GM12878 (cell line): ENCODE measurements at places on chromosomes 5 and 9.

DNA sequence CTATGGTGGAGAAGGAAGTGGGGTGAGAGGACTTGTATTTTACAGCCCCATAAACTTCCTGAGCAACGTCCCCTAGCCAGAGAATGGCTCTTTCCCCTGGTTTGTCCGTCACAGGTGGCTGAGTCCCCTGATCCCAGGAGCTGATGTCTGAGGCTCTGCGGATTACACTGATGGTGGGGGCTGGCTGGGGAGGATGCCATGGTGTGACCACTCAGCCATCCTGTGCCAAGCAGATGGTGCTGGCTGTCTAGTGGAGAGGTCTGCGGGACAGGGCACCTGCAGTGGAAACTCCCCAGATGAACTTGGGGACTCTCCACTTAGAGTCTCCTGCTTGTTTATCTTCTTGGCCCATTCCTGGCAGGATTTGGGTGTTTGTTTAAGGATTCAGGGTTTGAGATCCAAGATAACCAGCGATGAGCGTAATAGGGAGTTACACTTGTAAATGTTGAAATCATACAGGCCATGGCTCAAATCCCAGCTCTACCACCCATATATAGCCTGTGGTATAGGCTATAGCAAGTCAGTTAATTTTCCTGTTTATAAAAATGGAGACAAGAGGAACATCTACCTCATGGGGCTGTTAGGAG, 4.7 kb upstream of the PTGS1 start:
- no peaks in the 10 kb centered on the region; the same call in 1 of the 2 replicates for H3K27me3 ChIP-seq
- H3K4me3 ChIP-seq, result no peak overlapping the region
- peaks cover 19% of the 10 kb centered on the region for H3K4me1 ChIP-seq
- no peak for DNase-seq

GRCh38 chr5:135741040-135741439, 93.4 kb upstream of the SLC25A48 start:
- H3K4me1 ChIP-seq, result no peaks in the 10 kb centered on the region
- no peaks in the 10 kb centered on the region for H3K36me3 ChIP-seq
- no peaks in the 10 kb centered on the region; the same call in 1 of the 2 replicates for H3K27me3 ChIP-seq
- no peak overlapping the region for H3K27ac ChIP-seq
- H3K4me3 ChIP-seq, result no peak overlapping the region

GRCh38 chr5:179140293-179140692, 80.1 kb downstream of the ZNF354C start:
- no peaks in the 10 kb centered on the region for H3K4me1 ChIP-seq
- DNase-seq, result no peak
- no peaks in the 10 kb centered on the region for H3K27me3 ChIP-seq
- H3K4me3 ChIP-seq, result no peak overlapping the region
- no peak overlapping the region for H3K27ac ChIP-seq

DNA sequence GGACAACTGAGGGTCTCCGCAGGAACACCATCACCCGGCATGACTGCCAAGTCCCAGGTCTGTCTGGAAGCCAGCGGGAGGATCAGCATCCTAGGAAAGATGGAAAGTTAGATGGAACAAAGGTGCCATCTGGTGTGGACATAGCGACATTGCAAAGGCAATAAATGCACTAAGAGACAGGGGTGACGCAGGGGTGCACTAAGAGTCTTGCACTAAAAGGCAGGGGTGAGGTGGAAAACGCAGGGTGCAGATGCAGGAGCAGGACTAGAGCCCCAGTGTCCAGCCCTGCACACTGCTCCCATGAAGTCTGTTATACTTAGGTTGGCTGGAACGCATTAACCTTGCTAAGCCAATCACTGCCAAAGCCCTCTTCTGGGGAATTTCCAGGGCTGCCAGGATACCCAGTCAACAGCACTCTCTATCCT, 15.5 kb downstream of the ATOX1 start:
- peaks cover 32% of the 10 kb centered on the region for H3K36me3 ChIP-seq
- H3K27ac ChIP-seq, result no peak overlapping the region
- no peak overlapping the region for H3K4me3 ChIP-seq
- DNase-seq, result no peak

GRCh38 chr5:40743771-40744170, 12.0 kb downstream of the TTC33 start:
- H3K27ac ChIP-seq, result no peak overlapping the region
- peaks cover 3% of the 10 kb centered on the region; the same call in 1 of the 2 replicates for H3K36me3 ChIP-seq
- H3K4me3 ChIP-seq, result no peak overlapping the region

DNA sequence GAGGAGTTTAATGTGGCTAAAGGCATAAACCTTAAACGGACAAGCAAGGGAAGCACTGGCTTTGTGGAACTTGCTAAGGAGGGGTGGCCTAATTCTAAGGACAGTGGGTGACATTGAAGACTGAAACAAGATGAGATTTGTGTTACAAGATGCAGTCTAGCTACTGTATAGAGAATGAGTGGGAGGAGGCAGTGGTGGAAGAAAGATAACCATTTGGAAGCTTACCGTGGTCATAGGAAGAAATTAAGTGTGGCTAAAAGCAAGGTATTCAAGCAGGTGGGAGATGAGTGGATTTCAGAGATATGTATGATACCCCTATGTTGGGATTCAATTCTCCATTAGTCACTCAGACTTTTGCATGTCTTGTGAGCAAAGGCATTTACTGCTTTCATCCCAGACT, 4.6 kb downstream of the PAM start:
- DNase-seq, result no peak
- H3K27ac ChIP-seq, result no peak overlapping the region
- H3K36me3 ChIP-seq, result no peaks in the 10 kb centered on the region
- H3K4me3 ChIP-seq, result no peak overlapping the region
- H3K27me3 ChIP-seq, result no peaks in the 10 kb centered on the region

GRCh38 chr5:81068063-81068462, 107.9 kb downstream of the RASGRF2 start:
- H3K4me1 ChIP-seq, result no peaks in the 10 kb centered on the region
- H3K4me3 ChIP-seq, result no peak overlapping the region
- H3K36me3 ChIP-seq, result no peaks in the 10 kb centered on the region
- no peak for DNase-seq

- H3K4me3 ChIP-seq, result no peak overlapping the region
- peaks cover 41% of the 10 kb centered on the region for H3K4me1 ChIP-seq
- H3K27me3 ChIP-seq, result no peaks in the 10 kb centered on the region
- H3K36me3 ChIP-seq, result no peaks in the 10 kb centered on the region
These were observed 197.5 kb downstream of the PALM2AKAP2 start for GRCh38 chr9:109977521-109977920.

- no peak for DNase-seq
- peak overlapping the region; percentile 76 for H3K27ac ChIP-seq
- H3K27me3 ChIP-seq, result no peaks in the 10 kb centered on the region
These were observed 5.9 kb upstream of the ERAP2 start for GRCh38 chr5:96870094-96871026.

DNA sequence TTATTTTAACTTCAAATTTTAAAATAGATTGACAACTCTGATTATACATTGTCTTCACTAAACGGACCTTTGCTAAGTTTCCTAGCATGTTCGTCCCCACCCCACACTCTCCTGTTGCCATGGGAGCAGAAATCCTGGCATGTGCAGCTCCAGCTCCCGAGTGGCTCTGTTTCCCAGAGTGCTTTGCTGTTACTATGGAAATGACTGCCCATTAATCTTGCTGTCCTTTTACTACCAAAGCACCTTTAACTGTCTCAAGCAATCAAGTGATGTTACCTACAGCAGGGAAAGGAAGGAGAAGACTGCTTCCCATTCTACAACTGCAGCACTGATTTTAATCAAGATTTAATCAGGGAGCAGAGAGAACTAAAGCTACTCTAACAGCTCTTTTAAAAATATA, 212.0 kb upstream of the KIF2A start:
- no peaks in the 10 kb centered on the region for H3K27me3 ChIP-seq
- no peak overlapping the region for H3K4me3 ChIP-seq
- H3K36me3 ChIP-seq, result no peaks in the 10 kb centered on the region

GRCh38 chr5:139872052-139872766, 76.6 kb downstream of the PSD2 start:
- no peaks in the 10 kb centered on the region for H3K4me1 ChIP-seq
- H3K4me3 ChIP-seq, result no peak overlapping the region
- DNase-seq, result no peak
- H3K27me3 ChIP-seq, result no peaks in the 10 kb centered on the region
- no peaks in the 10 kb centered on the region; the same call in 1 of the 2 replicates for H3K36me3 ChIP-seq
- no peak overlapping the region for H3K27ac ChIP-seq

- H3K27me3 ChIP-seq, result no peaks in the 10 kb centered on the region
- H3K4me1 ChIP-seq, result no peaks in the 10 kb centered on the region
- no peak overlapping the region for H3K27ac ChIP-seq
- H3K36me3 ChIP-seq, result peaks cover 2% of the 10 kb centered on the region; the same call in 1 of the 2 replicates
These were observed 90.1 kb downstream of the RFX3 start for GRCh38 chr9:3435732-3436131.

DNA sequence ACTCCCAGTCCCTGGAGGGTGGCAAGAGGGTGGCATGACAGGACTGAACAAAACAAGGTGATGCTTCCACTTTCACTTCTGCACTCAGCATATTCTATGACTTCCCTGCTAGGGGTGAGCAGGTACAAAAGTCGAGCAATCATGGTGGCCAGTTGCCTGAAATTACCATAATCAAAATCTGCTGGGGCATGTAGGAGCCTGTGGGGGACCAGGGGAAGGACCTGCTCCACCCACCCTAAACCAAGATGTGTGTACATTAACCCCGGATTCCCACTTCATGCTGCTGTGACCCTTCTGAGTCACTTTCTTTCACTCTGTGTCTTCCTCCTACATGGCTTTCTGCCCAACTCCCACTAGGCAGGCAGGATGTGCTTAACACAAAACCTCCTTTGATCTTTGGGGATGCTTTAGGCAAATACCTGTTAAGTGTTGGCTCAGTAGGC, 73.3 kb upstream of the PHF24 start:
- DNase-seq, result peak; percentile 41
- no peaks in the 10 kb centered on the region for H3K36me3 ChIP-seq
- no peak overlapping the region for H3K4me3 ChIP-seq
- H3K27me3 ChIP-seq, result no peaks in the 10 kb centered on the region; the same call in 1 of the 2 replicates

DNA sequence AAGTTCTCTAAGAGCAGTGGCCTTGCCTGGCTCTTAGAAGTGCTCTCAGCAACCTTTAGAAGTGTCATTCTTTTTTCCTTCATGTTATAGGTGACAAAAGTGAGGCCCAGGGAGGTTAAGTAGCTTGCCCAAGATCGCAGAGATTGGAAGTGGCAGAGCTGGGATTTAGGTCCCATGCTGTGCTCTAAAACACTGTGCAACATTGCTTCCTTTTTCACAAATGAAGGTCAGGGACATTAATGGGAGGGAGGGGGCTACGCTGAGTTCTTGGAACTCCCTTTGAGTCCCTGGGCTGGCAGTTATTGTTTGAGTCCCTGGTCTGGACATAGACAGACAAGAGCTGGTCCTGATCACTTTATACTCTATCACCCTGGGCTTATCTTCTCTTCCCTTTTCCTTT, 45.3 kb downstream of the PAM start:
- DNase-seq, result no peak
- no peaks in the 10 kb centered on the region for H3K27me3 ChIP-seq
- H3K27ac ChIP-seq, result no peak overlapping the region
- no peaks in the 10 kb centered on the region for H3K36me3 ChIP-seq

DNA sequence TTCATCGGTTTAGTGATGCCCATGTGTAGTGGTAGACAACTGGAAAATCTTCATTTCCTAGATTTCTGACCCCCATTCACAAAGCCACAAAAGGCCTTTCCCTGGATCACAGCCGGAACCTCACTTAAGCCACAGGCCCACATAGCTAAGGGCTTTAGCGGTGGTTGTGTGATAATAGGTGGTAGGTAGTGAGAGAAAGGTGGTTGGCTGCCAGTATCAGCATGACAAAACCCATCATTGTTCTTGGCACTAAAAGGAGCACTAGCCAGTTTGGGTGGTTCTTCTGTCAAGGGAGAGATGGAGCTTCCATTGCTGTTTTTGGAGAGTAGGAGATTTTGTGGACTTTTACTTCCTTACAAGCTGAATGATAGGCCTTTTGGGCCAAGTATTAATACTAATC, 9.7 kb upstream of the SLC36A2 start:
- H3K27ac ChIP-seq, result no peak overlapping the region
- H3K27me3 ChIP-seq, result no peaks in the 10 kb centered on the region
- DNase-seq, result no peak
- H3K4me3 ChIP-seq, result no peak overlapping the region

DNA sequence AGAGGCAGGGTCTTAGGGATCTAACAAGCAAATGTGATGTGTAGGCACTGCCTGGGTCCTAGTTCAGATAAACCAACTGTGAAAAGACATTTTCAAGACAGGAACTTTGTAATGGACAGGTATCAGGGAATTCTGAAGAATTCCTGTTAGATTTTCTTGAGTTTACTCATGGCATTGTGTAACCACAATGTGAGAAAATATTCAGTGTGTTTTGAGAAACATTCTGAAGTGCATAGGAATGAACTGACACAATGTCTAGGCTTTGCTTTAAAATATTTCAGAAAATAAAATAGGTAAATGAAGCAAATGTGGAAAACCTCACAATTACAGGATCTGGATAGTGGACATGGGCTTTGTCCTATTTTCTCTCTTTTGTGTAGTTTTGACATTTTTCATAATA, 15.2 kb upstream of the AFAP1L1 start:
- no peaks in the 10 kb centered on the region for H3K36me3 ChIP-seq
- DNase-seq, result no peak
- no peaks in the 10 kb centered on the region for H3K4me1 ChIP-seq
- H3K27me3 ChIP-seq, result no peaks in the 10 kb centered on the region; the same call in 1 of the 2 replicates
- H3K4me3 ChIP-seq, result no peak overlapping the region

DNA sequence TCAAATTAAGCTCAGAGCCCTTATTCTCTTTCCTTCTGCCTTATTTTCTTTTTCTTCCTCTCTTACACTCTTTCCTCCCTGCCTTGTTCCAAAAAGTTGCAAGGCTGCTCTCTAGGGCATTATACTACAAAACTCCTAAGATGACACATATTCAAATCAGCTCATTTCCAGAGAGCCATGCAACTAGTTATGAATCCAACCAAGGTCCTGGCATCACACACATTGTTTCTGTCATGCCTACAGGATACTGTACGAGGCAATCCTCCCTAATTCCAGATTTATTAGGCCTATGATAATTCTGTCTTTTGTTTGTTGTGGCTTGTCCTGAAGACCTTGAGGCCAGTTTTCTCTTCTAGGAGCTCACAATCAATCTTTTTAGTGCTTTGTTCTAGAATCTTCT, 87.0 kb upstream of the TBCA start:
- no peaks in the 10 kb centered on the region for H3K36me3 ChIP-seq
- no peak overlapping the region for H3K4me3 ChIP-seq
- no peak for DNase-seq
- H3K27me3 ChIP-seq, result no peaks in the 10 kb centered on the region

- no peaks in the 10 kb centered on the region for H3K36me3 ChIP-seq
- H3K27ac ChIP-seq, result no peak overlapping the region
- no peaks in the 10 kb centered on the region for H3K4me1 ChIP-seq
- DNase-seq, result no peak
- H3K4me3 ChIP-seq, result no peak overlapping the region
These were observed 111.1 kb downstream of the SGCD start for GRCh38 chr5:156438076-156438475.

DNA sequence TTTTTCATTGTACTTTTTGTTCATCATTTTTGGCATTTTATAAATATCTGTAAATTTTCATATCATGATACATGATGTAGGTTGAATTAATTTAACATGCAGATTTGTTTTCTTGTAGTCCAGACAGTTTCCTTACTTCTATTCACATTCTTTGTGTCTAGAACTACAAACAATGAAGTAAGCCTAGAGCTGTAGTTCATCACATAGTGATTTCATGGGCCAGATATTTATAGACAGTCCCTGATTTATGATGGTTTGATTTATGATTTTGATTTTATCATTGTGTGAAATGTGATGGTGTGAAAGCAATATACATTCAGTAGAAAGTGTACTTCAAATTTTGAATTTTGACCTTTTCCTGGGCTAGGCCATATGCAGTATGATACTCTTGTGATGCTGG, 139.0 kb downstream of the ARHGEF28 start:
- no peaks in the 10 kb centered on the region for H3K36me3 ChIP-seq
- no peak overlapping the region for H3K27ac ChIP-seq
- H3K4me1 ChIP-seq, result no peaks in the 10 kb centered on the region
- no peak for DNase-seq
- H3K27me3 ChIP-seq, result no peaks in the 10 kb centered on the region
- H3K4me3 ChIP-seq, result no peak overlapping the region
